NCI-H187 (cell line): ENCODE measurements at places on chromosomes 2 and 18.

DNA sequence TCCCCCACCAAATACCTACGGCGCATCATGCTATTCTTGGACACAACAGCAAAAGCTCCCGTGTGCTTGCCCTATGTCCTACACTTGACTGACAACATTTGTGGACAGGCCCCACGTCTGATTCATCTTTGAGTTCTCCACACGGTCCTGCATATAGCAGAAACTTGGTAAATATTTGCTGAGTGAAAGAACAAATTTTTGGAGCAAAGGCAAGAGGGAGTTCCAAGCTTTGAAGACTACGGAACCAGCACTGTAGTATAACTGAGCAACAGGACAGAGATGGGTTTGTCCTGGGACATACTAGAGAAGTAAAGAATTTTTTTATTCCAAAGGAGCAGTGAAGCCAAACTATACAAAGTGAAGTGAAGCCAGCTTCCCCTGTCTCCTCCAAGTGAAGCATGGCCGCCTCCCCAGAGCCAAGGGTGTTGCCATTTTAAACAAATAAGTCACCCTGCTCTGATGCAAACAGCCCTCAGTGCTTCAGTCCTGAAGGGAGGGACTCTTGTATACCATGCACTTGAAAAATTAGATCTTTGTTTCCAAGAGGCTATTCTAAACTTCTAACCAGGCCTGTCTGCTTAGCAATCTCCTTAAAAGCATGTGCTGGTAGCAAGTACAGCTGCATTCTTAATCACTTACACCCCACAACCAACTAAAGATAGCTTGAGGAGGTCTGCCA, 35.9 kb downstream of the SPRED2 start:
- no peak for DNase-seq

- DNase-seq, result no peak
These were observed 21.6 kb upstream of the SULT1C4 start for GRCh38 chr2:108355906-108356734.

DNA sequence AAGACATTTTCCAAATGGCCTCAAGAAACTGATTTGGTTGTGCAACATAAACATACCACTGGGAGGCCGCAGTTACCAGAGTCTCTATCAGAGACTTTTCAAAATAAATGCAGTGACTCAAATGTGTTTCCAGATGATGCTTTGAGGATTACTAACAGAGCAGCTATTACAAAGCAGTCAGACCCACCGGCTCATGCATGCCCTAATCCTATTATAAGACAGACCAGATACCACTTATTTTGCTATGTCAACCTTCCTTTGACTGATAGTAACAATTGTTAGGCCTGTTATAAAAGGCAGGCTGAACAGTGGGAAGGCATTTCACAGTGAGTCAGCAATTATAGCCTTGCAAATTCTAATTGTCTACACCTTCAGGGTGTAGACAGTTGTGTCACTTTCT, 217.7 kb downstream of the LRRTM1 start:
- no peak for DNase-seq

- DNase-seq, result no peak
These were observed 188.7 kb downstream of the SMAD7 start for GRCh38 chr18:48762022-48762421.

GRCh38 chr2:66495788-66496640, 61.1 kb downstream of the MEIS1 start:
- no peak for DNase-seq

DNA sequence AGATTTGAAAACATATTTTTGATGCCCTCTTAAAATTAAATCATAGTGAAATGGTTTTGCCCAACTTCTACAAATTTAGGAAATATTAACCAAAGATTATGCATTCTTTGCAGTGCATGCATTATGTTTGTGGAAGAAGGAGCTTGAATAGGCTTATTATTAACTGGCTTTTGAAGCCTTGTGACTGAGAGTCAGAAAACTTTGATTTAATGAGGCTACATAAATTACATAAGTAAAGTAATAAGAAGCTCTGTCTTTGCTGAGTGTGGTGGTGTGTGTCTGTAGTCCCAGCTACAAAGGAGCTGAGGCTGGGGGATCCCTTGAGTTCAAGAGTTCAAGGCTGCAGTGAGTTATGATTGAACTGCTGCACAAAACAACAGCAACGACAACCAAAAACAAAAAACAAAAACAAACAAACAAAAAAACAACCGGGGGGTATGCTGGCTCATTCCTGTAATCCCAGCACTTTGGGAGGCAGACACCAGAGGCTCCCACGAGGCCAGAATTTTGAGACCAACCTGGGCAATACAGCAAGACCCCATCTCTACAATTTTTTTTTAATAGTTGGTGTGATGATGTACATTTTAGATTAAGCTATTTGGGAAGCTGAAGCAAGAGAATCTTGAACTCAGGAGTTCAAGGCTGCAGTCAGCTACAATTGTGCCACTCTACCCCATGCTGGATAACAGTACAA, 57.0 kb upstream of the LRRTM4 start:
- DNase-seq, result no peak

GRCh38 chr2:44953499-44953883, 12.0 kb downstream of the SIX3 start:
- DNase-seq, result no peak

DNA sequence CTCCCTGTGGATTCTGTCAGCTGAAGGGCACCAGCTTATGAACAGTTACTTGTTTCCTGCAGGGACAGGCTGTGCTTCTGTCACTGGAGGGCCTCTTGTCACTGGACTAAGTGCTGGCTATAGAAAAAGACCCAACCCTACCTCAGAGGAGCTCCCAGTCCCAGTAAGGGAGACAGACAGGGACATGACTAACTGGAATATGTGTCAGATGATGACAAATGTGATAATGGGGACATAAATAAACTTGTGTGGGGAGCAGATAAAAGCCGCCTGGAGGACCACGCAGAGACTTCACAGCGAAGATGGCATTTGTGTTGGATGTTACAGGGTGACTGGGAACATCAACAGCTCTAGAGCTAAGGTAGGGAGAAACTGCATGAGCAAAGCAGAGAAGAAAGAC, 95.0 kb downstream of the MAPRE2 start:
- no peak for DNase-seq
